ENCODE measurements at places on chromosomes 4 and X. TPM values are rescaled to one million over a fixed set of nuclear protein-coding genes. Genes with fewer than 3 reads are reported as not detected.

DNA sequence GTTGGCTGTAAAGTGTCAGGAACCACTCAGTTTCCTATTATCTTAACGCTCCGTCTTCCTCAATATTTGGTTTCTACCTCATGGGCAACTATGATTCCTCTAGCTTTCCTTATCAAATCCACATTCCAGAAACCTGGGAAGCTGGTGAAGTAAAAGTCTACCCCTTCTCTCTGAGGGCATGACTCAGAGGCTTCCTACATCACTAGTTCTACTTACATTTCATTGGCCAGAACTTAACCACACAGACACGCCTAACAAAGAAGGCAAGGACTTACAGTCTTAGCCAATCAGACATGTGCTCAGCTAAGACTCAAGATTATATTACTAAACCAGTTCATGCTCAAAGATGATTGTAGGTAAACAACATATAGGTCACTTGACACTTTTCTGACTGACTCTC is 30.4 kb downstream of the COX7B2 start:
- no peak for DNase-seq

GRCh38 chr4:165458471-165458870 is 79.7 kb downstream of the CPE start:
- no peak for DNase-seq

GRCh38 chr4:113471146-113471860 is 290.2 kb downstream of the CAMK2D start:
- no peak for DNase-seq

GRCh38 chr4:29581457-29581856 is 1138.7 kb upstream of the PCDH7 start:
- no peak for DNase-seq

GRCh38 chr4:8336412-8337075 is 67.0 kb downstream of the HTRA3 start:
- peak; percentile 75 for DNase-seq

GRCh38 chr4:185395238-185395955 is at the start of gene LRP2BP:
LRP2BP (minus strand) TSS chr4:185395924; CDS start chr4:185378186, 17,738 bp downstream.
- DNase-seq: peak; percentile 18

DNA sequence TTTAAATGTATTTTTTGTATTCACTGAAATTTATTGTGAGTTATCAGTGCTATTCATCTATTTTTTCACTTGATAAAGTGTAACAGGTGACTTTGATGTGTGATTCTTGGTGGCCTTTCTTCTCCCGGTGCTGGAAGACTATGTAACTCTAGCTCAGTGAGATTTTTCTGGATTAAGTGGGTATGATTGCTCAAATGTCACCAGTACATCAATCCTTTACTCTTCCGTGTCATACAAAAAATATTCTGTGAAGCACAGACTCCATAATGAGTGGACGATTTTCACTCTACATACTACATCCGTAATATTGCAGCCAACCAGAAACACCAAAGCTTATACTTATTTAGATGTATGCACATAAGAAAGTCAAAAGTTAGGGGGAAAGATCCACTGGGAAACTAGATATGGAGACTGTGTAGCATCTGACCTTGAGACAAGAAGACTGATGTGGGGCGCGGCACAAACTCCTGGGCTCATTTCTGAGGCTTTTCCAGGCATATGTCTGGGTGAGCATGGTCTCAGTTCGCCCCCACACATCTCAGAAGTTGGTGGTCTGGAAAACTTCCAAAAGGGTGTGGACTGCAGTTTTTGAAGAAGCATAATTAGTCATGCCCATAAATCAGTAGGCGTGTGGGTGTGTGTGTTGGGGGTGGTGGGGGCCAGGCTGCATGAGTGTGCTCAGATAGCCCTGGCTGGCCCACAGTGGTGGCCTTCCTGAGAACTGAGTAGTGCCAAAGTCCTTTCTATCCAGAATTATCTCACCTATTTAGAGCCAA is 53.9 kb upstream of the TENM3 start:
- peak; percentile 18 for DNase-seq

DNA sequence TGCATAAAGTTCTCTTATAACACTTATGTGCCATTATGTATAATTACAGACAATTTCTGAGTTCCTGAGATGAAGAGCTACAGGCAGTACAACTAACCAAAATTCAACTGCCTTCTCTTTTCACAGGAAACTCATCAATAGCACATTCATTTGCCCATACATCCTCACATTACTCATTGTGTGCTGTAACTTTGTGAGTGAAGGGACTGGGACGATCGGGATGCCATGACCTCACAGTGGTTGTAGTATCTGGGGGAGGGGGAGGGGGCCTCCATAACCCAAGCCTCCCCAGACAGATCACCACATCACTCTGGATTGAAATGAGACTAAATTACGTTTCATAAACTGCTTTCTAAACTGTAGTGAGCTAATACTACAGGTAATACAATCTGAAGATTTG is 60.7 kb downstream of the ABCG2 start:
- peak; percentile 45 for DNase-seq

DNA sequence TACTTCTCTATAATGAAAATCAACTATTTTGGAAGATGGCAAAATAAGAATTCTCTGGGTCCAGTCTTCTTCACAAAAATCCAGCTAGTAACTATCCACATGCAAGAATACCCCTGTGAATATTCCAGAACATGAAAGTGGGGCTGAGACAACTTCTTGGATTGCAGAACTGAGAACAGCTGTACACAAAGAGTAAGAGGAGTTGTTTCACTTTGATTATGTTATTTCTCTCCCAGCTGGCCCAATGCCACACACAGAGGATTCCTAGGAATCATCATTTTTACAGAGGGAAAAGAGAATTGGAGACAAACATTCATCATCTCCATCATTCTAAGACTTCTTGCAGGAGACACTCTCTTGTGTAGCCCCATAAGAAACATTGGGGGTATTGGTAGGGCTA is 782.2 kb upstream of the LCORL start:
- DNase-seq: no peak

DNA sequence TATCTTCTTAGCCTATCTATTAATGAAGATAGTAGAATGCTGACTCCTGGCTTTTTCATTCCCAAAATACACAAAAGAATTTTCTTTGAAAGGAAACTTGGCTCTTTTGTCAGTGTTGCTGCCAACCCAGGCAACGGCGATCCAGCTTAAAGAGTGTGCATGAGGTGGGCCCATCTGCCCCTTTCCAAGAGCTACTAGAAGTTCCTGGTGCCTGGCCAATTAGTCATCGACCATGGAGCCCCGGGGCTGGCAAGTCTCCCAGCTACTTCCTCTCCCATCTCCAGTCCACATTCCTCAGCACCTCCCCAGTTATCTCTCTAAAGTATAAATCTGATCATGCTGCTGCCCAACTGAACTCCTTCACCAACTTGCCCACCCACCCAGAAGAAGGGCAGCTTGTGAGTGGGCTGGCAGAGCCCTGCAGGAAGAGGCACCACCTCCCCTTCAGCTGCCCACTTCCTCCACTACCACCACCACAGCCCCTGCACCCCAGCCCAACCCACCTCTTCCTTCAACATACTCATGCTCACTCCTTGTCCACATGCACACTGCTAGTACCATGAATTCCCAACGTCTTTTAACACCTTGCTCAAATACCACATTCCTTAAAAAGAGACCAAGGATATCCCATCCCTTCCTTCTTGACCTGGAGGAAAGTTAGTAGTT is 158.2 kb upstream of the MAP3K15 start:
- DNase-seq: peak; percentile 95

GRCh38 chrX:138411048-138411447 is 300.5 kb downstream of the FGF13 start:
- DNase-seq: no peak

DNA sequence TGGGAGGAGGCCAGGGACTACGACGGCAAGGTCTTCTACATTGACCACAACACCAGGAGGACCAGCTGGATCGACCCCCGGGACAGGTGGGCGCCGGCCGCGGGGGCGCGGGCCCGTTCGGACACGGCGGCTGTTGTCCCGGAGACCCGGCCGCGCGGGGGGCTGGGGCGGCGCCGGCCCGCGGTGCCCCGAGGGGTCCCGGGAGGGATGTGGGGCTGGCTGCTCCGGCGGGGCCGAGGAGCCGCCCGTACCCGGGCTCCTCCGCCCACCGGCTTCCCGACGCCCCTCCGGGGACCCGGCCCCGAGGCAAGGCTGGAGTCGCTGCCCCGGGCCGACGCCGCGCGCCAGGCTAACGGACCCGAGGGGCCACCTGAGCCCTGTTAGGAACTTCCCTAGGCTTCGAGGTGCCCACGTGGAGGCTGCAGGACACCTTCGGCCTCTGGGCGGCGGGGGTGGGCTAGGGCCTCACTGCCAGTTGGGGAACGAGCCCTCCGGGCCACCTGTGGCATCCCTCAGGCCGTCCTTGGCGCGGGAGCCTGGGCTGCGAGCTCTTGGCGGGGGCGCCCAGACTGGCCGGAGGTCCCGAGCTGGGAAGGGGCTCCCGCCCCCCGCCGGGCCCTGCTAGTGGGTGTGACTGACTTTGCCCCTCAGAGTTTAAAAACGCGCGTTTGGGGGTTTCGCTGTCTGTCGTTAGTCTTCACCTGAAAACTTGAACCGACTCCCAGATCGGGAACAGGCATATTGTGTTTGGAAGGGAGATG is 660 bp downstream of the WWC2 start:
- peak; percentile 31 for DNase-seq

GRCh38 chr4:2816401-2816954 is 23.6 kb downstream of the SH3BP2 start:
- DNase-seq: no peak

DNA sequence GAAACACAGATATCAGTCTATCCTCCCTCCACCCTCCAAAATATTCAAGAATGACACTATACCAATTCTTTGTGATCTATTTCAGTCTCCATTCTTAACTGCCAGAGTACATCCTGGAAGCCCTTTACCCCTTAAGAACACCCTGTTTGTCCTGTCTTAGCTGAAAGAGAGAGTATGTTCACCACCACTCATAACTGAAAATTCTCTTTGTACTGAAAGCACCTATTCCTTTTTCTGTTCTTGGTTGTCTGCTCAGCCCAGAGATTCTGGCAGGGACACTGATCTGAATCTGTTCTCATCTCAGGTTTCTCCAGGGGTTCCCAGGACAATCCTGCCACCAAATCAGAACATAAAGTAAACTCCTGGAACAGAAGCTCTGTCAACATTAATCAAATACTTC is 25.4 kb upstream of the EREG start:
- DNase-seq: no peak

- no peak for DNase-seq
Observed at GRCh38 chr4:65724973-65725372, 54.7 kb upstream of the EPHA5 start.

DNA sequence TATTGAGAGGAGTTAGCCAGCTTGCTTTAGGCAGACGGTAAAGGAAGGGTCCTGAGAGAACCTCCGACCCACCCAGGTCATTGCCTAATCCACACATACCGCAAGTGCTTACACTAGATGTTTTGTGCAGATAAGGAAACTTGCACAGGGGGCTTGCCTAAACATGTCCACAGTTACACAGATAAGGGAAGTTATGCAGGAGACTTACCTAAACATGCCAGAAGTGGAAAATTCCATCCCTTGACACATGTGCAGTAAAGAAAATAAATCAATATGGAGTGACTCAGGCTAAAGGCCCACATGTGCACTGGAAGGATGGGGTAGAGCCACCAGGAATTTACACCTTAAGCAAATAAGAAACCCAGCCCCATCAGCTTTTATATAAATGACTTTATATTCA is 232.8 kb upstream of the HDX start:
- DNase-seq: no peak

DNA sequence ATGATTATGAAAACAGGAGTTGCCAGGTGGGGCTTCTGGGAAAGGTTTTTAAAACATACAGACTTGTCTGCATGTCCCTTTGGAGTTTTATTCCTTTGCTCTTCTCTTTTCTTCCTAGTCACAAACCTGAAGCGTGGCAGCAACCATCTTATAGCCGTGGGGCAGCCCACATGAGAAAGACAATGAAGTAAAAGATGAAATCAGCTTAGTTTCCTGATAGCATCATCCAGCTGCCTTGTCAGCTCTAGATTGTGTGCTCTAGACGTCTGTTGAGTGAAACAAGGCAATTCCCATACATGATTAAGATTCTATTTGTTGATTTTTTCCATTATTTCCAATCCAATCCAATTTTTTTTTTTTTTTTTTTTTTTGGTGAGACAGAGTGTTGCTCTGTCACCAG is 68.9 kb downstream of the ELOVL6 start:
- DNase-seq: no peak

DNA sequence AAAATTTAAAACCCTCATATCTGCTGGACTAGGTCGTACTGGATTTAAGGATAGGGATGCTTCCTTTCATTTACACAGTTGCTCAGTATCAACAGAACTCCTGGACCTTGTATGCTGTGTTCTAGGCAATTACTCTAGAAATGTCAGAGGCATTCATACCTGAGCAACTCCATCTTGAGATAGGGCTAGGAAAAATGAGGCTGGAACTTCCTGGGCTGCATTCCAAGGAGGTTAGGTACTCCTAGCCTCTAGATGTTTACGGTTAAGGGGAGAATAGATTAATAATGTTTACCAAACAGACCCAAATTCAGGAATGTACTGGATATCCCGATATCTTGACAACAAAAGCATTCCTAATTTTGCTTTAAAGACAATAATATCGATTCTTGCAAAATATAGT is 84.7 kb upstream of the NLGN4X start:
- no peak for DNase-seq

GRCh38 chr4:77994194-77994721 is 62.9 kb upstream of the FRAS1 start:
- DNase-seq: peak; percentile 67

The BANK1 gene
- total RNA-seq: 1.8 TPM

The GLRB gene
- 4.1 TPM for total RNA-seq

The ARHGAP6 gene
- 2.8 TPM for total RNA-seq

The TLR3 gene
- not detected for total RNA-seq

The DIPK2B gene
- total RNA-seq: 0.40 TPM

The FGF16 gene
- total RNA-seq: not detected

The CFP gene
- 0.12 TPM for total RNA-seq
